NCI-H2227 treated with DMSO at 0.1 percent for 48 hours (cell line): ENCODE measurements at places on chromosomes 16 and 17.
A peak's percentile ranks its signal among the peaks of the same experiment; 100 is the strongest.

- DNase-seq, result no peak
Measured at GRCh38 chr16:58366247-58367031, 25.8 kb upstream of the GINS3 start.

DNA sequence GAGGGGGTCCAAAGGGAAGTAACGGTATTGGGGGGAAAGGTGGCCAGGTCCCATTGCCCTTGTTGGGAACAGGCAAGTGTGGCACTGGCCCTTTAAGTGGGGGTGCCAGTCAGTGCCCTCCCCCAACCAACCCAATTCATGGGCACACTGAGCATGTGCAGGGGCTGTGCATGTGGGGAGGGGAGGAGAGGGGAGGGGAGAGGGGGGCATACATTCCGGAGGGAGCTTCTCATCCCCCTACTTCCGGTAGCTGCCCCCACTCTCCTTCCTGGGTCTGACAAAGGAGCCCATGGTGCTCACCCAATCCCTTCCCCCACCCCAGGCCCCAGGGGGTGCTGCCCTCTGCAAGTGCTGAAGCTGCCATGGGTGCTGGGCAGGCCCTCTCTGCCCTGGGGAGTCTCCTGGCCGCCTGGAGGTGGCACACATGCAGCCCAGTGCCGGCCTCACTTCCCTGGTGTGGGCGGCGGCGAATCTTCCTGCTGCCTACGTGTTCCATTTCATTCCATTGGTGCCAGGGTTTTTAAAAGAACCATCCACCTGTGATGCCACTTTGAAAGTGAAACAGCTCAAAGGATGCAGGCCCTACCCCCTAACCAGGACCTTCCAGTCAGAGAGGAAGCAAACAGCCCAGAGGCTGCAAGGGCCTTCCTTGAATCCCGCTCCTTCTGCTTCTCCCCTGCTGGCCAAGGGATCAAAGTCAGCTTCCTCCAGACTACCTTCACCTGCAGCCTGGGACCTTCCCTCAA lies 11.0 kb downstream of the HEXIM2 start:
- peak; percentile 67 for DNase-seq

- no peak for DNase-seq
Measured at GRCh38 chr16:14436401-14436955, 193.6 kb downstream of the PARN start.

- DNase-seq, result no peak
Measured at GRCh38 chr16:27464626-27465482, 62.9 kb downstream of the IL21R start.

DNA sequence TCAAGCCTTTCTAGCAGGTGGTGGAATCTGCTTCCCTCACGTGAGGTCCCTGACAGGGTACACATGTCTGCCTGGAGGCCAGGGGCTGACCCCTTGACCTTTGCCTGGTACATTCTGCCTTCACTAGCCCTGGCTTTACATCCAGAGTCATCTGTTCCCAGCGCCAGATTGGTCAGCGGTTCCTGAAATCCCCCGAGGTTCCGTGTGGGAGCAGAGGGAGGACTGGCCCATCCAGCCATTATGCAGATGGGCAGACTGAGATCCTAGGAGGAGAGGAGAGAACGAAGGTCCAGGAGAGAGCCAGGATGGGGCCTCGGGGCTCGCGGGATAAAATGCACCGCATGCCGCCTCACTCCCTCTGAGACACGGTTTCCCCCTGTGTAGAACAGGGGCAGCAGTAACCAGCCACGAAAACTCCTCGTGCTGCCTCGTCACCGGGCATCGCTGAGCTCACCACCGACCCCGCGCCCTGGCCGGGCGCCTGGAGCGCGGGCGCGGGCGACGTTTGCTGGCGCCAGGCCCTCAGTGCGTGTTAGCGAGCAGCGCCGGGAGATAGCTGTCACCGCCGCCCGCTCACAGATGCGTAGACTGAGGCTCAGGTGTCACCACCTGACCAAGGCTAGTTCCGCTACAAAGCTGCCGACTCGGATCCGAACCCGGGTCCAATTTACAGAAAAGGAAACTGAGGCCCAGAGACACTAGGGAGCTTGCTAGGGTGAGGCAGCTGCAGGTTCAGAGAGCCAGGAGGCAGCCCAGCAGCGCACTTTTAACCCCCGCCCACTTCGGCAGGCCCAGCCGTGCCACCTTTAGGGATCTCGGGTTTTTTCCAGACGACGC lies 811 bp upstream of the MAP2K3 start:
- no peak for DNase-seq

DNA sequence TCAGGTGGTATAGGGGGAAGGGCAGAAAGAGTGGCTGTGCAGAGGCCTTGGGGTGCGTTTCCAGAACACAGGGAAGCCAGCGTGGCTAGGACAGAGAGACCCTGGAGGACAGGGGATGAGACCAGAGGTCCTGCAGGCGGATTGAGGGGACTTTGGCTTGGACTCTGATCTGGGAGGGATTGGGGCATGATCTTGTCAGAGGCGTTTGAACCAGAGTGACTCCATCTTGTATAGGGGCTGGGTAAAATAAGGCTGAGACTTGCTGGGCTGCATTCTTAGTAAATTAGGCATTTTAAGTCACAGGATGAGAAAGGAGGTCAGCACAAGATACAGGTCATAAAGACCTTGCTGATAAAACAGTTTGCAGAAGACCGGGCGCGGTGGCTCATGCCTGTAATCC lies 5.4 kb upstream of the NATD1 start:
- DNase-seq, result no peak

- no peak for DNase-seq
Measured at GRCh38 chr17:48561884-48562810, 16.0 kb downstream of the HOXB4 start.

DNA sequence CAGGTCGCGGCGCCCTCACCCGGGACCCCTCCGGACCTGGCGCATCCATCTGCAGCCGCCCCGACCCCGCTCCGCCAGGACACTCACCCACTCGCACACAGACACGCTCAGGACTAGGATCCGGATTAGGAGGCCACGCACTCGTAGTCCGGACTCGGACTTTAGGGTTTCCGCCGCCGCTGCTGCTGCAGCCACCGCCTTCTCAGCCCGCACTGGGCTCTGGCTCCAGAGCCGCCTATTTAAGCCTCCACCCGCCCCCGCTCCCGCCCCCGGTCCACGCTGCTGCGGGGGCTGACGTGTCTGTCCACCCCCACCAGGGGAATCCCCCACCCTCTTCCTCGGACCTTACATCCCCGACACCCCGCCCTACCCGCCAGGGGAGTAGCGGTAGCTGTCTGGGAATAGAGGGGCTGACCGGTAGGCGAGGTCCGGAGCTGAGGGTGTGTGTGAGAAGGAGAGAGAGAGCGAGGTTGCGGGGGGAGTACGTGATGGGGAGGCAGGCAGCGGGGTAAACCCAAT lies at the start of gene RRAD:
TSS of gene RRAD (minus strand) at position 214 of the 519 bp plus-strand sequence. CDS start 356 bp downstream, outside the sequence.
- DNase-seq, result no peak

DNA sequence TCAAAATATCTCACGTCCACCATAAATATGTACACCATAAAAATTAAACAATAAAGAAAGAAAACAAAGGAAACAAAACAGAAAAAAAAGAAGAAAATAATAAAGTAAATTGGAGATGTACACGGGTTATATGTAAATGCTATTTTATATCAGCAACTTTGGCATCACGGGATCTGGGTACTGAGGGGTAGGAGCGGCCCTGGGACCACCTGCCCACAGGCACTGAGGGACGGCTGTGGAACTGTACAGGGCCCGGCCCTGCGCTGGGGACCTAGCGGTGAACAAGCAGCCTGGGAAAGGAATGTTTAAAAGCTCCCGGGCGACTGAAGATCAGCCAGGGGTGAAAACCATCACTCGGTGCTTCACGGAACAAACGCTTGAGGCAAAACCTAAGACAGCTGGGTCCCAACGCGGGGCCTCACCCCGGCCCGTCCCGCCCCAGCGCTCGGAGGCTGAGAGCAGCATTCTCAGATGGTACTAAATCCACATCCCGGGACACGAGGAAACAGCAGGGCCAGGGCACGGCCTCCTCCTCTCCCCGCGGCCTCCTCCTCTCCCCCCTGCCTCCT lies 31.2 kb downstream of the NXN start:
- DNase-seq, result no peak

GRCh38 chr17:21302711-21303425 lies 18.4 kb downstream of the MAP2K3 start:
- no peak for DNase-seq

DNA sequence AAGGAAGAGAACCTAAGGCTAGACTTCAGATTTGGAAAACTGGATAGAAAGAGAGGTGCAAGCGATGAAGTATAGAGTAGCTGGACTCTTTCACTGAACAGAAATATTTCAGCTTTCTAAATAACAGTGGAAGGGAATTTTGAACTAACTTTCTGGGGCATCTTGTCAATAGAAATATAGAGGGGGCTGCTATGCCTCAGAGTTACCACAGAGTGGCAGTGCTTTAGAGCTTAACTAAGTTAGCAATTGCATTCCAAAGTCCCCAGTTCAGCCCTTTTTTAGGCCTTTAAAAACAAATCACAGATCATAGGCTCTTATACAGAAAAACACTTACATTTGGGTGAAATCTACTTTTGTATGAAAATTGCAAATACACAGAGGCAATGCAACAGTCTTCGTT lies 154.2 kb upstream of the CDH8 start:
- DNase-seq, result peak; percentile 31

DNA sequence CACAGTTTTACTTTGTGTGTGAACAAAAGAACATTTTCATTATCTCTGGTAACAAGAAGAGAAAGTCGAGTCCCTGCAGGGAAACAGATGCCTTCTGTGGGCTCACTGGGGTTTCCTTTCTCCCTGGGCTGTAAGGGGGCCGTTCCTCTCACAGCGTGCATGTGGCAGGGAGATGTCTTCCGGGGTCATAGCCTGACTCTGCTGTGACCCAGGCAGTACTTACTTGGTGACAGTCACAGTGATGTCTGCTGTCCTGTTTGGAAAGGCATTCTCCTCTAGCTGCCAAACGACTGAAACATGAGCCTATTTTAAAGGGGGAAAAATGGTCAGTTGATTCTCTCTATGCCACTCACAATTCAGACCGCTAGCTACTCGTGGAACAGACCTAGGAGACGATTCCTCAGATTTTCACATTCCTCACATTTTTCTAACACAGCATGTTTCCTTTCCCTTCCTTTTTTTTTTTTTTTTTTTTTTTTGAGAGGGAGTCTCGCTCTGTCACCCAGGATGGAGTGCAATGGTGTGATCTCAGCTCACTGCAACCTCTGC lies 7.3 kb downstream of the HASPIN start:
- DNase-seq, result no peak

DNA sequence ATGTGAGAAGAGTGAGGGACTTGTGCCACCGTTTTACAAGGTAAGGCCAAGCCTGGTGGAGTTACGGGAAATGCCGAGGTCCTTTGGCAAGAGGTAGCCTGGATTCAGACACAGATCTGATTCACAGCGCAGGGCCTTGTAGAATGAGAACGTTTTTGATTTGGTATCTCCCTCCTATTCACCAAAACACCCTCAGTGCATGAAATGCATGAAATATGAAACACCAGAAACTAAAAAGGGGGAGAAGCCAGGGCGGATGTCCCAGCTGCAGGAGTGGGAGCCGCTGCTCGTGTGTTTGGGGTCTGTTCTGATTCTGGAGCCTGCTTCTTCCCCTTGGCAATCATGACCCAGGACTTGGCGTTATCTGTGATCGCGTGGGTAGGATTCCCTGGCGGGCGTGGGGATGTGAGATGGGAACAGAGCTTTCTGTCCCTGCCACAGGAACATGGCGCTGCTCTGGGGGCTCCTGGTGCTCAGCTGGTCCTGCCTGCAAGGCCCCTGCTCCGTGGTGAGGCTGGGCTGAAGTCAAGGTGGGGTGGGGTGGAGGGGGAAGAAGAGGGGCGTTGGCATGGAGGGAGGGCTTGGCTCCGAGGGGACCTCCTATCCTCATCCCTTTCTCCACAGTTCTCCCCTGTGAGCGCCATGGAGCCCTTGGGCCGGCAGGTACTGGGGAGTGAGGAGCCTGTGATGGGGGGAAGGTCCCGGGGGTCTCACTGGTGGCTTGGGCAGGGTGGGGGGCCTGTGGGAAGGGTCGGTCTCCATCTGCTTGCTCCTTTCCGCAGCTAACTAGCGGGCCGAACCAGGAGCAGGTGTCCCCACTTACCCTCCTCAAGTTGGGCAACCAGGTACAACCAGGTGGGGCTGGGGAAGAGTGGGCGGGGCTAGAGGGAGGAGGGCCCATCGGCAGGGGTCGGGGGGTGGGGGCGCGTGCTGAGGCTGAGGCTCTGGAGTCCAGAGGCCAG lies 2.2 kb downstream of the SERPINF2 start:
- no peak for DNase-seq

GRCh38 chr17:27338536-27338985 lies 44.6 kb downstream of the WSB1 start:
- DNase-seq, result no peak
